Bronchial epithelial cell (primary cell): ENCODE measurements at places on chromosomes 7 and 10.

- DNase-seq: peak; percentile 95
Observed at GRCh38 chr10:112919721-112920120, 30.3 kb upstream of the TCF7L2 start.

DNA sequence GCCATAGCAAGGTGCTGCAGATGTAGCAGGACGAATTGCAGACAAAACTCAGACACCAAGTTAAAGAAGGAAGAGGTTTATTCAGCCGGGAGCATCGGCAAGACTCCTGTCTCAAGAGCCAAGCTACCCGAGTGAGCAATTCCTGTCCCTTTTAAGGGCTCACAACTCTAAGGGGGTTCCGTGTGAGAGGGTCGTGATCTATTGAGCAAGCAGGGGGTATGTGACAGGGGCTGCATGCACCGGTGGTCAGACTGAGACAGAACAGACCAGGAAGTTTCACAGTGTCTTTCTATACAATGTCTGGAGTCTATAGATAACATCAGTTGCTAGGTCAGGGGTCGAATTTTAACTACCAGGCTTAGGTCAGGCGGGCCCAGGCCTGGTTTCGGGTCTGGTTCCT, 222.0 kb upstream of the C7orf33 start:
- no peak for DNase-seq

- DNase-seq: no peak
Observed at GRCh38 chr7:135644729-135645128, 17.6 kb upstream of the STMP1 start.

DNA sequence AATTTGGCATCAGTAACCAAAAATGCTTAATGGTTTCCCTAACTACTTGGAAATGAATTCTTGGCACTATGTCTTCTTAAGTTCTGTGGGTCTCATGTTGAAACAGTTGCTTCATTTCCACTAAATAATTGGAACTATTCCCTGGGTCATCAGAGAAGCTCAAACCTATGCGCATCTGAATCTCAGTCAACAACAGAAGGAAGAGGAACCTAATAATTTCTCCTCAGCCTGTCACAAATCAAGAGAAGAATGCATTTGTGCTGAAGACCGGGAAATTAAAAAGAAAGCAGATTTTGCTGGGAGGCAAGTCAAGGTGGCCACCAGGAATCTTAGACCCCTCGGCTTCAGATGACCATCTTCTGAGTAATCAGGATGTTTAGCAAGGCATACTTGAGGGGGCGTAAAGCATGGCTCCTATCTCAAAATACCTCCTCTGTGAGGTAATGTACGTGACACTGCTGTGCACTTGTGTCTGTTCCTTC, 41.4 kb downstream of the TOMM7 start:
- peak; percentile 55 for DNase-seq

GRCh38 chr7:148121401-148121800, 469.2 kb upstream of the C7orf33 start:
- DNase-seq: no peak

- no peak for DNase-seq
Observed at GRCh38 chr7:37920849-37921805, 687 bp downstream of the EPDR1 start.

- DNase-seq: no peak
Observed at GRCh38 chr7:133452577-133452976, 199.7 kb downstream of the EXOC4 start.

- no peak for DNase-seq
Observed at GRCh38 chr7:6409944-6410693, 37.6 kb downstream of the DAGLB start.

- DNase-seq: no peak
Observed at GRCh38 chr7:25296086-25296485, 67.8 kb upstream of the NPVF start.

DNA sequence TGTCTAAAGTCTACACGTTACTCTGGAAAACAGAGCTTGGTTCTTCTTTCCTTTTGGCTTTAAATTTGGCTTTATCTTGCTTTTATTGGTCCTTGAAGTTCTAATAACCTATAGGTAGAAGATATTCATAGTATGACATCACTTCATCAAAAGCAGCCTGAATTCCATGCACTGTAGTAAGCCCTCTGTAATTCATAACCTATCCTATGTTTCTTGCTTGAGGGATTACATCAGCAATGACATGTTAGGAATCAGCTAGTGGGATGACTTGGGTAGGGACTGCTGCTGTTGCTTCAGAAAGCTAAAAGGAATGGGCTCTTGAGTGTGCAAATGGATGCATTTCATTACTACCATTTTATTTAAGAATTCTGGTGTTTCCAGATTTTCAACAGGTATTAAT, 184.9 kb downstream of the PTEN start:
- DNase-seq: peak; percentile 36

DNA sequence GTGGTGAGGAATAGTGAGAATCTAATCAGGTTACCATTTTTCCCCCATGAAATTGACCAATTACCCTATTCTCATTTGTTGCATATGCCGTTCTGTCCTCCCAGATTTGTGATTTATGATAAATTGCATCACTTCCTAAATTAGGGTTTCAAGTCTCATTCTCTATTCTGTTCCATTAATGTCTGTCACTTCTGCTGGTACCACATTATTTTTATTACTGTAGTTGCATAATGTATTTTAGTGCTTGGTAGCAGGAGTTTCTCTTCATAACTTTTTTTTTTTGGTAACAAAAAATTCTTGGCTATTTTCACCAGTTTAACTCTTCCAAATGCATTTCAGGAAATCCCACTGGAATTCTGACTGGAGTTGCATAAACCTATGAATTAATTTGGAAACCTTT, 44.0 kb upstream of the FAM133B start:
- no peak for DNase-seq

DNA sequence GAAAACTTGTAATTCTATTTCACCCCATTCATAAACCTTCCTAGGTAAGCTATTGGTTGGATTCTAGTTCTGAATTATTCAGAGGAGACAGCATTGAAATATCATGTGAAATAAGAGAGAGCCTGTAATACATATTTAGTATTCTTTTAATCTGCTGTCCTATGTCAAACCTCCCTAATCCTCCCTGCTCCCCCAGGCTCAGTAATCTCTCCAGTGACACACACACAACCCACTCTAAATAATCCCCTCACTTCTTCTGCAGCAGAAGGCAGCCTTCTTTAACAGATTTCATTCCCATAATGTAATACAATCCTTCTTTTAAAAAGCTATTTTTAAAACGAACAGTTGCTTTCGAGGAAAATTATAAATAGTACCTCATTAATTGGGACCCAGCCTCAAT, 639.7 kb upstream of the AUTS2 start:
- no peak for DNase-seq

- DNase-seq: no peak
Observed at GRCh38 chr10:7587865-7588188, 78.9 kb downstream of the ITIH5 start.

DNA sequence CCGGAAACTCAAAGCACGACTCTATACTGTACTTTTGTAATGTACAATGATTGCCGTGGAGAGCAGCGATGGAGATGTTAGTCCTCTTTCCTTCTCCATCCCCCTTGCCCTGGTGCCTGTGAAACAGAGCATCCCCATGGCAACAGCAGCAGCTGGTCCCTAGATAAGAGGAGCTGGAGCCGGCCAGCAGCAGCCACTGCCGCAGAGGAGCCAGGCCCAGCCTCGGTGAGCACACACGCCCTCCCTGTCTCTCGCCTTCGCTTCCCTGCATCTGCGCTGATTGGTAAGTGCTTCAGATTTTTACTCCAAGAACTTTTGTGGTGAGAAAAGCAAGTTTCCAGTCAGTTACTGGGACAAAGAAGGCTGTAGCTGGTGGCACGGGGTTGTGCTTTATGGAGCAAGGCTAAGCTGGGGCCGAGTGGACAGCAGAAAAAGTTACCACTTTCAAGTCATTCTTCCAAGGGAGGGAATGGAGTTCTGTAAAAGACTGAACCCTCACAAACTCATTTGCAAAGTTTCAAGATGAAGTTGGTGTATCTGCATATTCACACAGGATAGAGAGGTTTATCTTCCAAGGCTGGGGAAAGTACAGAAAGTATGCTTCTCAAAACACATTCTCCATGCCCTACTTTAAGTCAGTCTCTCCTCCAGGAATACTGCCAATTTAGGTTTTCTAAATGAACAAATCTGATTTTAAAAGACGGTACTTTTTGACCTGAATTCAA, at the start of gene PPP1R17:
Gene PPP1R17 (plus strand): TSS at position 192 of the 725 bp plus-strand sequence. CDS start 5,227 bp downstream, outside the sequence.
- DNase-seq: no peak

DNA sequence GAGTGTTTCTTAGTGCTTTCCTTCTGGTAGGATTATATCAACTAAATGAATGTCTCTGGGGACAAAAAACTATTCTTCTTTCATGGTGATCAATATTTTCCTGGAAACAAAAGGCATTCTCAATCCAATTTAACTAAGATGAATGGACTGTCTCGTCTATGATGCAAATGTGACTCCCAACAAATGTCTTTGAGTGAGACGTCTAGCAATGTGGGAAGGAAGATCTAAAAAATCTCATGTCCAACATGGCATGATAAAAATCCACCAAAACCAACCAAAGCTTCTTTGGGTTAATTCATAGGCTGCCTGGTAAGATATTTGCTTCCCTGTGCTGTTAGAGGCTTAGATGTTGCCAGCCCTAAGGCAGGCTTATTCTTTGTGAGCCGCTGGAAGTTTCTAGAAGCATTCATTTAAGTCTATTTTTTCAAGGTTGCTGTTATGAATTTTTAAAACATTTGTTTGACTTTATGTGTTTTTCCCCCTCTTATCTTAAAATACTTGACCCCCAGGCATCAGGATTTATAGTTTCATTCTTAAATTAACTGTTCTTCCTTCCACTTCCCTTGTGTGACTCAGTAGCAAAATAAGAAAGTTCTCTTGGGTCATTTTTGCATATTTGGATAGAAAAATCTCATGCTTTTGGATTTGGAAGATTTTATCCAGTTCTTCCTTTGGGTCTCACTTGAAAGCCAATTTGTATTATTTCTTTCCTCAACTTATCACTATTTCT, 156.3 kb downstream of the NRP1 start:
- DNase-seq: no peak

DNA sequence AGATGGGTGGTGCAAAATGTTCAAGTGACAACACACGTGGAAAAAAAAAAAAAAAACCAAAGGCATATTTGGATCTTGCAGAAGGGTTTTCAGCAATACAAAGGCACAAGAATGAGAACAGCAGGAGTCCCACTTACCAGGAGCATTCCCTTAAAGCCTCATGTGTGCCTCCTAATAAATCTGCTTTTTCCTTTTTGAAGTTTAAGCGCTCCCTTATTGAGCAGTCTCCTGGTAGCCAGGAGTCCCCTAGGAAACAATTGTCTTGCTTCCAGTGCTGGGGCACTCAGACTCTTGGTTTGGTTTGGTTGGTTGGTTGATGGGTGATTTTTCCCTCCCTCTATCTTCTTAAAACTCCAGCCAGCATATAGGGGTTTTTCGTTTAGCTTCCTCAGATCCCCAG, 321.8 kb upstream of the NFE2L3 start:
- DNase-seq: no peak

DNA sequence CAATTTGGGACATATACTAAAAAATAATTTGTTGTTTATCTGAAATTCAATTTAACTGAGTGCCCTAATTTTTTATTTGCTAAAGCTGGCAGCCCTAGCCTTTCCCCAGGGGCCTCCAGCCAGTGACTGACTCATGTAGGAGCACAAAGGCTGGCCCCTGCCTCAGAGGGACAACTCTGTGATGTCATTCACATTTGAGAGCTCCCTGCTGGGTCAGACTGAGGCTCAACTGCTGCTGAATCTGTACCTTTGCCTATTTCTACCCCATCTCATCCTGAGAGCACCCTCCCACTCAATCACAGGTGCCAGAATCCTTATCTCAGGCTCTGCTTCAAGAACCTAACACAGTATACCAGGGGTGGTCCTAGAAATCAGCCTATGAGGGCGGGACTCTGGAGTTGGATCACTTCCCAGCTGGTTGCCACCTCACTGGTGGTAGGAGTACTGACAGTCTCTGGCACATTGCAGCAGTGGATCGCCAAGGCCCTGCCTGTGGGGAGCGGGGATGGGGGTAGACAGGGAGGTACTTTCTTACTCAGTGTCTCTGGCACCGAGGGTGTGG, 11.6 kb downstream of the GCK start:
- peak; percentile 38 for DNase-seq

- peak; percentile 11 for DNase-seq
Observed at GRCh38 chr7:151871904-151872303, 5.0 kb downstream of the PRKAG2 start.

DNA sequence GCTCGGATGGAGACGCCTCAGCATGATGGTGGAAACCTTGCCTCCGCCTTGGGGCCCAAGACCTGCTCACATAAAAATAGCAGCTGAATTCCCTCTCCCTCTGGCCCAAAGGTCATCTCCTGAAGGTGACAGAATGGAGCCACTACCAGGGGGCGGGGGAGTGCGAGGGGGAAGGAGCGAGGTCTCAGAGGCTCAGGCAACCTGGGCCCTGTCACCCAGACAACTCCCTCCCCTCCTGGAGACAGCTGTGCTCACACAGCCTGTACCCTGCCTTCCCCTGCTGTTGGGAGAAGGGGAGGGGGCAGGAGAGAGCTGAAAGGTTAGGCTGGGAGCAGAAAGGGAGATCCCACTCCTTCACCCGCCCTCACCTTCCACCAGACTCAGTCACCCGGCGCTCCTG, 173.0 kb upstream of the RHEB start:
- no peak for DNase-seq

GRCh38 chr7:116554911-116555310, 30.1 kb downstream of the CAV1 start:
- DNase-seq: no peak

- no peak for DNase-seq
Observed at GRCh38 chr10:86699991-86700840, 31.9 kb downstream of the LDB3 start.

DNA sequence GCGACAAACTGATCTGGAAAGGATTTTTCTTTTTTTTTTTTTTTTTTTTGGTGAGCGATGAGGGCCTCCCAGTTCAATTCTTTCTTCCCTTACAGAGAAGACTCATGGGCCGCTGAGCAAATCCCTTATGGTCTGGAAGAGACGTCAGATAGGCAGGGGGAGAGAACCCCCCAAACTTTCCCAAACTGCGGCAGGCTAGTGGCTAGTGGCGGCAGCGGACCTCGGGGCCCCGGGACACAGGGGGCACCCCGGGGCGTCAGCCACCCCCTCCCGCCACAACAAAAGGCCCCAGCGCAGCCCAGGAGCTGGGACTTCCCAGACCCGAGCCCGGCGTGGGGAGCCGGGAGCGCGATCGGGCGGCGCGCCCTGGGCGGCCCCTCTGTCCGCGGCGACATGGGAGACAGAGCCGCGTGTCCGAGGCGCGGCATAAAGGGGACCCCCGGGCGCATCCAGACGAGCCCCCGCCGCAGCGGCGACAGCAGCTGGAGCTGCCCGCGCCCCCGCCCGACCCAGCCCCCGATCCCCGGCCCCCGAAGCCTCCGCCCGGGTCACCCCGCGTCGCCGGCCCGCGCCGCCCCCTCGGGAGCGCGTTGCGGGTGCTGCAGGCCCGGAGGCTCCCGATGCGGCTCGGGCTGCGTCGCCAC, 755 bp downstream of the FAM171A1 start:
- no peak for DNase-seq

GRCh38 chr7:92813390-92814024, 22.9 kb downstream of the CDK6 start:
- DNase-seq: no peak
